ENCODE measurements at places on chromosomes 3 and 15.

DNA sequence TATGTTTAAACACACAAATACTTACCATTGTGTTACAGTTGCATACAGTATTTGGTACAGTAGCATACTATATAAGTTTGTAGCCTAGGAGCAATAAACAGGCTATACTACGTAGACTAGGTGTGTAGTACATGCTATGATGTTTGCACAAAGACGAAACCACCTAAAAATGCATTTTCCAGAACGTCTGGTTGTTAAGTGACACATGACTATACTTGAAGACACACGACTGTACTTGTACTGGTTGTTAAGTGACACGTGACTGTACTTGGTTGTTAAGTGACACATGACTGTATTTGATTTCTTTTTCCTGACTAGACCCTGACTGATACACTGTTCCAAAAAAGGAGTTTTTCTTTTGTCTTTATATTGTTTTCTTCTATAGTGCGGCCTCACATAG, 34.1 kb downstream of the RAB8B start:
- no peak for DNase-seq

- DNase-seq, result no peak
These were observed 243.5 kb upstream of the UBE2E2 start for GRCh38 chr3:22959593-22959992.

DNA sequence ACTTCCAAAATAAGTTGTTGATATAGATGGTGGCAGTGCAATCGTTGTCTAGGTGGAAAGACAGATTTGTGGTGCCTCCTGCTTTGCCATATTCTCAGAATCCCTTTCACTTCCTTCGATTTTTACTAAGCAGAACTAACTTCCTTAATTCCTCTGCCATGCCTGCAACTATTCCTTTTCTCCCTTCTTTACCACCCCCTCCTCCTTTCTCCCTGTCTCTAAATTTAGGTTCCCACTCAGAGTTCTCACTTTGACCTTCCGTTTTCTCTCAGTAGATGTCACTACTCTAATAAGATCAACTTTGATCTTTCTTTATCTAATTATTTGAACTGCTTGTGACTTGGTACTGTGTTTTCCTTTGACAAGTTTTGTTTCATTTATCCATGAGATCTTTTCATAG, 351.2 kb downstream of the LPP start:
- DNase-seq, result no peak

DNA sequence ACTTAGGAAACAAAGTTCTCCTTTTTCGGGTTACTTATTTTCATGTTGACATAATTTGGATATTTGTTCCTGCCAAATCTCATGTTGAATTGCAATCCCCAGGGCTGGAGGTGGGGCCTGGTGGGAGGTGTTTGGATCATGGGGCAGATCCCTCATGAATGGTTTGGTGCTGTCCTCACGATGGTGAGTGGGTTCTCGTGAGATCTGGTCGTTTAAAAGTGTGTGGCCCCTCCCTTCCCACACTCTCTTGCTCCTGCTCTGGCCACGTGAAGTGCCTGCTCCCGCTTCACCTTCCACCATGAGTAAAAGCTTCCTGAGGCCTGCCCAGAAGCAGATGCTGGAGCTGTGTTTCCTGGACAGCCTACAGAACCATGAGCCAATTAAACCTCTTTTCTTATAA, 43.7 kb upstream of the MCF2L2 start:
- DNase-seq, result no peak

- no peak for DNase-seq
These were observed 14.5 kb downstream of the LRRC2 start for GRCh38 chr3:46551615-46552014.

- DNase-seq, result no peak
These were observed 55.5 kb downstream of the BTD start for GRCh38 chr3:15657016-15657415.

GRCh38 chr3:72265256-72266015, 480.5 kb upstream of the PROK2 start:
- no peak for DNase-seq

GRCh38 chr3:119681279-119681678, 4.1 kb upstream of the COX17 start:
- no peak for DNase-seq

- no peak for DNase-seq
These were observed 187.9 kb downstream of the MECOM start for GRCh38 chr3:169475576-169475975.

- no peak for DNase-seq
These were observed 32.0 kb downstream of the IQSEC1 start for GRCh38 chr3:13041113-13041776.

GRCh38 chr15:63407612-63408011, 26.0 kb upstream of the CA12 start:
- DNase-seq, result no peak

- no peak for DNase-seq
These were observed 56.8 kb upstream of the NANOGP8 start for GRCh38 chr15:35141743-35142471.

- DNase-seq, result no peak
These were observed 188.9 kb upstream of the MEIS2 start for GRCh38 chr15:37289109-37289765.

GRCh38 chr3:156246961-156247725, 126.8 kb downstream of the KCNAB1 start:
- no peak for DNase-seq

DNA sequence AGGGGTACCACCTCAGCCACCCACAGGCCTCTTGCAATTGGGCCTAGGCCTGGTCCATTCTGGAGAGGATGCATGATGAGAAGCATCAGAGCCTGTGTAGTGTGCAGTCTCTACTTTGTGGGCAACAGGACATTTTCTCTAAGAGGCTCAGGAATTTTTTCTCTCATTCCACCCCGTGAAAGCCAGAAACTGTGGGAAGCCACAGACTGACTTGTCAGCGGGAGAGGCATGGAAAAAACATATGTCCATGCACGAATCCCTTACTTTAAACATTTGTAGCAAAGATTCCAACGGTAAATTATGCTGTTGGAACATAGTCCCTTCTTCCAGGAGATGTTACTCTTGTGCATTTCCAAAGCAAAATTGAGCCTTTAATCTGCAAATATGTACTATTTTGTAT, 196.5 kb downstream of the KLHL25 start:
- DNase-seq, result no peak

DNA sequence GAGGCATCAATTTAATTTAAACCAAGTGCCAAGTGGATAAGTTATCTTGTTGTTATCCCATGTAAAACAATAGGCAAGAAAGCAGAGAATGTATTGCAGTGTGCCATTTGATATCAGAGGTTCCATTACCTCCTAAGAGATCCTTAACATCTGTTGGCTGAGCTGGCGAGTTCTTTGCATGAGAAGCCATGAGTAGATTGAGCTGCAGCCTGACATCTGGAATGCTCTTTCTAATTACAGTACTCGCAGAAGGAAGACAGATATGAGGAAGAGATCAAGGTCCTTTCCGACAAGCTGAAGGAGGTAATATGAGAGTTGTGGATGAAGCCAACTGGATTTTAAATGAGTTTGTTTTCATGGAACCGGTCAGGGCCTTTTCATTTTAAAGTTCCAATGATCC, 19.4 kb downstream of the TPM1 start:
- DNase-seq, result no peak

DNA sequence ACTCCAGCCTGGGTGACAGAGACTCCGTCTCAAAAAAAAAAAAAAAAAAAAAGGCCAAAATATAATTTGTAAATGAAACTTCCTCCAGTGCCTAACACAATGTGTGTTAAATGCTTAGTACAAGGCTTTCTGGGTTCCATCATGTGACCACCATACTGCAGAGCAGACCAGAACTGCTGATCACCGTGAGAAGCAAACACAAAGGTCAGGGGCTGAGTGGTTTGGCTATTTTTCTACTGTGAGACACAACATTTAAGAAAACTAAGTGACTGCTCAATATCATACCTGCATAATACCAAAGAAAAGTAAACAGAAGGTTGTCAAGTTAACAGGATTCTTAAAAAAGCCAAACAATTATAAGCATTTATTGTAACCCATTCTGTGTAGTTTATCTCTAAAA, 13.2 kb downstream of the ABCC5 start:
- DNase-seq, result no peak

DNA sequence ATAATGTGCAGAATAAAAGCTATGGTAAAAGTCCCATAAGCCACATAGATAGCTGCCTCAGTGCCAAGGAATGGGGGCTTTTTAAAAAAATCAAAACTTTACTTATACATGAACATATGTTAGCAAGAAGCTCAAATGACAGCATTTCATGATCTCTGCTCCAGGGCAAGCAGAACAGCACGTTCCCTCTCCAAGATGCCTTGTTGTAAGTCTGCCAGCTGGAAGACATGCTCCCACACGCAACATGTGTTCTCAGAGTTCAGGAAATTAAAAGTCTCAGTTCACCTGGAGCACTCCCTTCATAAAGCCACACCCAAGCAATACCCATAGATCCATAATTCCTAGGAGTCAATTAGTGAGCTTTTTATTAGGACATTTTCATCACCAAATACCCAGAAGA, 52.2 kb downstream of the ABI3BP start:
- no peak for DNase-seq

DNA sequence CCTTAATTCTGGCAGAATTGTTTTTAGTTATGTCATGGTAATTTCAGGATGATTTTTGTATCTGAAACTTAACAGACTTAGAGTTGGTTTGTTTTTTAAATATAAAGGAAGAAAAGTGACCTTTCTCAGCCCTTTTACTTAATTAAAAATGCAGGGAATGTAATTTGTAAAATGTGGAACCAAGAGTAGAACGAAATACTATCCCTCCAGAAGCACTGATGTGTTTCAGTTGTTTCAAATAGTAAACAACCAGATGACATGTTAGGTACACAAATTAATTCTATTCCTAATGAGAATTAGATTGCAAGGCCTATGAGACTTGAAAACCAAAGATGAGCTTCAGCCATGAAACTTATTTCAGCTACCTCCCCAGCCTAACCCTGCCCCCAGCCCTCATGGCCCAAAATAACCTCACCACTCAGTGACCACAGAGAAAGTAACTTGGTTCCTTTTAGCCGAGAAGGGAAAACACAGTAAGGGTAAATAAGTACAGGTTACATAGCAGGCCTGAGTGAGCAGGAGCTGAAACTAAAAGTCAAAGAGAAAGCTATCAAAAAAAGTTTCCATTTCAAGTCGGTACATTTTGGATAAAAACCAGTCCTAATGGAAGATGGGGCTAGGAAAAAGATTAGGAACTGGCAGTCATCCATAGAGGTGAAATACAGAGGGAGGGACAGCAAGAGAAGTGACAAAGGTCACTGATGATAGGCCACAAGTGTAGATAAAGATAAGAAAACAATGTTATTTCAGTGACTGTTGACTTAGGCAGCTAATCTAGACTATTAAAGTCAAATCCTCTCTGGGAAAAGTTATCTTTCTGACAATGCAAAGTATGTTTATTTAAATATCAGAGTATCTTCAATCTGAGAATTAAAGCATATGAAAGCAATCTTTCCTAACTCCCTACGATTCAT, 23.2 kb downstream of the SENP8 start:
- no peak for DNase-seq

- no peak for DNase-seq
These were observed 651.9 kb downstream of the RBMS3 start for GRCh38 chr3:29932696-29933325.

DNA sequence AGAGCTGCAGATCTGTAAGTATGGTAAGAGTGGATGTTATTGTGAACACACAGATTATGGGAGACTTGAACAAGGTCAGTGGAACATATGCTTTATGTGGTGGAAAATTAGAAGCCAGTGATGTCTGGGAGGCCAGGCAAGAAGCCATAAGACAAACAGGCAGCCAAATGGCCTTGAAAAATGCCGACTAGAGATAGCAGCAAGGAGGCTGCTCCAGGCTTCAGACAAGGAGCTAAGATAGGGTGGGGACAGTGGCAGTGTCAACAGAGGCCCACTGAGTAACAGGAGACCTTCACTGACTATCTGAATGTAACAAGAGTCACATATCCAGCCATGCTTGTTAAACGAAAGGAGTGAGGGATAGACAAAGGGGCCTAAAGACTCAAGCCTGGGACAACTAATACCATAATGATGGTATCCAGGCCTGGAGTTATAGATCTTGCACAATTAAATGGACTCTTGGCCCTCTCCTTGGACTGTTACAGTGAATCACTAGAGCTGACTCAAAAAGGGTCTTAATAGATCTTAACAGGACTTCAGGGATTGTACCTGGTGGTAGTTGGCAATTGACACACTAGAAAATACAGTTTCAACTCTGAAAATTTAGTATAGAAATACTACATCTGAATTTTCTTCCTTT, 50.6 kb downstream of the CFAP20DC start:
- no peak for DNase-seq

GRCh38 chr3:10093678-10094077, 14.4 kb downstream of the FANCD2OS start:
- no peak for DNase-seq

GRCh38 chr3:138681463-138682220, 73.1 kb downstream of the FAIM start:
- no peak for DNase-seq

DNA sequence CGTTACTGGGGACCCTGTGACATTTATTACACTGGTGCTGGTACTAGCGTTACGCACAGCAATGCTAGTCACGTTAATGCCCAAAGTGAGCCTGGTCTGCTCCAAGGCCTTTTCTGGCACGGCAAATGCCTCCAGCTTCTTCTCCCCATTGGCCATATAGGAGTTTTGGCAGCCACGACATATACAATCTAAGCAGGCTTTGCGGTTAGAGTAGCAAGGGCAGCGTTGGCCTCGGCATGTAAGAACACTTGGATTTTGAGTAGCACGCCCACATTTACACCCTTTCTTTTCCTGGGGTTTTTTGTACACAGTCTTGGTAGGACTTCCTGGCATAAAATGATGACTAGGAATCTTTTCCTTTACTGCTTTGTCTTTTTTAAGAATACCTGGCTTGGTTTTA, 44.9 kb downstream of the MSL2 start:
- no peak for DNase-seq

- DNase-seq, result no peak
These were observed 56.3 kb upstream of the TMCO5A start for GRCh38 chr15:37877851-37878741.

DNA sequence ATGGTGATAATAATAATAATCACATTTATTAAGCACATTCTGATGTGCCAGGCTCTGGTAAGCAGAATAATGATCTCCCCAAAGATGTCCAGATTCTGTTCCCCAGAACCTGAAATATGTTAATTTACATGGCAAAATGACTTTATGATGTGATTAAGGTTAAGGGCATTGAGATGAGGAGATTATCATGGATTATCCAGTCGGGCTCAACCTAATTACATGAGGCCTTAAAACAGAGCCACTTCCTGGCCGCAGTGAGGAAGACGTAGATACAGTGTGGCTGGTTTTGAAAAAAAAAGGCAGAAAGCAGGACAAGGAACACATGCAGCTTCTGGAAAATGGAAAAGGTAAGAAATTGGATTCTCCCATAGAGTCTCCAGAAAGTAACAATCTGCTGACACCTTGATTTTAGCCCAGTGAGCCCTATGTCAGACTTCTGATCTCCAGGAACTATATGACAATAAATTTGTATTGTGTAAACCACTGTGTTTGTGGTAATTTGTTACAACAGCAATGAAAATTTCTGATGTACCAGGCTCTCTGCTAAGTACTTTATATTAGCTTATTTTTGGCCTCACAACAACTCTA, 126.7 kb downstream of the ALCAM start:
- no peak for DNase-seq

DNA sequence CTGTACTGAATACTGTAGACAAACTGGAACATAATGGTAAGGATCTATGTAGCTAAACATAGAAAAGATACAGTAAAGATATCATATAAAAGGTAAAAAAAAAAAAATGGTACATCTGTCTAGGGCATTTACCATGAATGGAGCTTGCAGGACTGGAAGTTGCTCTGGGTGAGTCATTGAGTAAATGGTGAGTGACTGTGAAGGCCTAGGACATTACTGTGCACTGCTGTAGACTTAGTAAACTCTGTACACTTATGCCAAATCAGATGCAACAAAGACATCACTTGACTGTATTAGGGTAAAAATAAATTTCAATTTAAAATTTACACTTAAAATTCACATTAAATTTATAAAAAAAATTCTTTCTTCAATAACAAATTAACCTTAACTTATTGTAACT, 281.3 kb upstream of the LMCD1 start:
- DNase-seq, result no peak
